Tibial artery (tissue), 4 donors: ENCODE measurements at places on chromosomes 1 and 21.

DNA sequence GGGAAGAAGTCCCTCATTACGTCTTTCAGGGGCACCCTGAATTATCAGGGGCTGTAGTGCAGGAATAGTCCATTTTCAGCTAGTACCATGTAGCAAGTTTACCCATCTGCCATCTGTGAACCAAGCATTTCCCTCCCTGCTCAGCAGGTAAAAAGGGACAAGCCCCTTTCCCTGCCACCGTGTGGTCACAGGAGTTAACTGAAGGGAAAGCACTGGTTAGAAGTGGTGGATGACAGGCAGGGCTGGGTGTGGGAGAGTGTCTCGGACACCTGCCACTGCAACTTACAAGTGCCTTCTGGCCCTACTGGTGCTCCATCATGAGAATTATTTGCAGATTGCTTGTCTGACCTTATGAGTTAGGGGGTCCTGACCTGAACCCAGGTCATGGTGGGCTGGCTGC, 32.0 kb upstream of the IGSF5 start:
- no peak for DNase-seq

DNA sequence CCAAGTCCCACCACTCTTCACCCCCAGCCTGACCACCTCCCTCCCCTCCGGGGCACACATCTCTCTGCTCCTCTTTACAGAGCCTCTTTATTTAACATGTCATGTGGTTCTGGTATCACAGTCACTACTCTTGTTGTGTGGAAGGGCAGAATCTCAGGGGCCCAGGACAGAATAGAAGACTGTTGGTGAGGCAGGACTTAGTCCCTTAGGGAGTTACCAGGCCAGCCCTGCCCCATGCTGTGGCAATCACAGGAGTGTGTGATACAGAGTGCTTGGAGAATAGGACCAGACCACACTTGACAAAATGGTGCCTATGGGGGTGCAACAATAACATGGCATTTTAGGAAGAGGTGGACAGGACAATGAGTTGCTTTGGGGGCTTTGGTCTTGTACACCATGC, 43.0 kb upstream of the CRNN start:
- DNase-seq = no peak

- no peak for DNase-seq
Measured at GRCh38 chr1:100736746-100737145, 17.2 kb downstream of the VCAM1 start.

- no peak for DNase-seq
Measured at GRCh38 chr1:228666686-228667623, 68.3 kb upstream of the RHOU start.

DNA sequence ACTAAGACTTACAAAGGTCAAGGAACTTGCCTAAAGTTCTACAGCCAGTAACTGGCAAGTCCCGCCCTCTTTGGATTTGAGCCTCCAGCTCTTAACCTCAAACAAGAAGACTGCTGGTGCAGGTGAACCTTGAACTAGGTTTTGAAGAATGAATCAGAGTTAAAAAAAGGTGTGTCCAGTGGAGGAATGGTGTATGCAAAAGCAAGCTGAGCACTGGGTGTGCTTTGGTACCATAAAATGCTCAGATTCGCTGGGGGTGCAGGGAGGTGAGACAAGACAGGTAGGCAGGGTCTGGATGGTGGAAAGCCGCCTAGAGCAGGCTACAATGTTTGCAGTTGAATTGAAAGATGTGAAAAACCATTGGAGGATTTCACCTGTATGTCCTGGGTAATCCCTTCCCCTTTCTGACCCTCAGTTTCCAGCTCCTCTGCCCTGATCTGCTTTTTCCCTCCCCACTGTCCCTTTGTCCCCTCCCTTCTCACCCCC, 39.8 kb downstream of the FOXD2 start:
- no peak for DNase-seq

DNA sequence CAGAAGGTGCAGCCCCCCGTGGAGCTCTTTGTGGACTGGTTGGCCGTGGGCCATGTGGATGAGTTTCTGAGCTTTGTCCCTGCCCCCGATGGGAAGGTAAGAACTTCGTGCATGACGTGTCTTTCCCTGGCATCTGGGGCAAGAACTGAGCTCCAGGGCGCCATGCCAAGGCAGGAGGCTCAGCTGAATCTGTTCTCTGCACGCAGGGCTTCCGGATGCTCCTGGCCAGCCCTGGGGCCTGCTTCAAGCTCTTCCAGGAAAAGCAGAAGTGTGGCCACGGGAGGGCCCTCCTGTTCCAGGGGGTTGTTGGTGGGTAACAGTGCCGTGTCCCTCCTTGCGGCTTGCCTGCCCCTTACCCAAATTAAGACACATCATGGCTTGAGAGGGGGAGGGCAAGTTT, 27.7 kb downstream of the PADI3 start:
- no peak for DNase-seq

GRCh38 chr1:7683521-7683920, 87.6 kb upstream of the VAMP3 start:
- no peak for DNase-seq

DNA sequence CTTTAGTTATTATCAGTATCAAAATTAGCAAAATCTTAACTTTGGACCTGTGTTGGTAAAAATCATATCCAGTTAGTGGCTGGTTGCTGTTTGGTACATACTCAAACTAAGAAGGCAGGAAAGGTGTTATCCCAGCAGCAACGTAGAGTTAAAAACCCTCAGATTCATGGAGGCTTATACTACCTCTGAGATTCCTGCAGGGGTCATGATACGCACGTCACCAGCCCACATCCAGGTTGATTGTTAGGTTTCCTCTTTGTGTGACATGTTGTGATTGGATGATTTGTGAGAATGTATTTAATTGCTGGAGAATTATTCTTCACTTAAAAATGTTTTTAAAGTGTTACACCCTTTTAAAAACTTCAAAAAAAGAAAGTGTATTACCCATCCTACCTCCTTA, 423.3 kb upstream of the ADGRL2 start:
- no peak for DNase-seq

- DNase-seq = no peak
Measured at GRCh38 chr1:203754455-203754864, 10.5 kb upstream of the LAX1 start.

- no peak for DNase-seq
Measured at GRCh38 chr1:79193211-79194079, 186.9 kb upstream of the ADGRL4 start.

DNA sequence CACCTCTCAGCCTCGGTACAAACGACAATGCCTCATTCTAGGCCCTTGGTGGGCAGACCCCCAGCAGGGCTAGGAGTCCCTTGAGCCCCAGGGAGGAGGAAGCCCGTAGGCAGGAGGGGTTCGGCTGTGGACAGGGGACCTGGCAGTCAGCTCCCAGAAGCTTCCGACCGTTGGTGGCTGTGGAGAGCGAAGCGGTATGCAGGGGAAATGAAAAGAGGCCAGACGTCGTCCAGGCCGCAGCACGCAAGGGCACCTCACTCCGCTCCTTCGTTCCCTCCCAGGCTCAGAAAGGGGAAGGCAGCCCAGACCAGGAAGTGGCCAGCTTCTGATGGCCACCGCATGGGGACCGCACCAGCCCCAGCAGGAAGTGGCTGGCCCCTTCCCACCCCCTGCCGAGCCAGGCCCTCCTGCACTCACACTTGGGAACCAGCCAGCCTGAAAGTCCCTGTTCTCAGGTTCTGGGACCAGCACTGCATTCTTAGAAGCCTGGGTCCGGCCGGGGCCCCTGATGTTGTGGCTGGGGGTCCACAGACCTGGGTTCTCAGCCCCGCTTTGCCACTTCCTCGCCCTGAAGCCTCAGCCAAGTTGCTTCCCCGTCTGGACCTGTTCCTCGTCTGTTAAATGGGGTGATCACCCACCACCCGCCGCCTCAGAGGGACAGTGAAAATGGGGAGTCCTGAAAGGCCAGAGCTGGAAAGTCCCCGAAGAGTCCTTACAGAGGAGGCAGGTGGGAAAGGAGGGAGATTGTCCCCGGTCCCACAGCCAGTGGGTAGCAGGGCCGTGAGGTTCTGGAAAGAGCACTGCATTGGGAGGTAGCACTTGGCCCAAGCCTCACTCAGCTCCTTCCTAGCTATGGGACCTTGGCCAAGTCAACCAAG, 104.0 kb upstream of the RUNX3 start:
- DNase-seq = peak; percentile 31

DNA sequence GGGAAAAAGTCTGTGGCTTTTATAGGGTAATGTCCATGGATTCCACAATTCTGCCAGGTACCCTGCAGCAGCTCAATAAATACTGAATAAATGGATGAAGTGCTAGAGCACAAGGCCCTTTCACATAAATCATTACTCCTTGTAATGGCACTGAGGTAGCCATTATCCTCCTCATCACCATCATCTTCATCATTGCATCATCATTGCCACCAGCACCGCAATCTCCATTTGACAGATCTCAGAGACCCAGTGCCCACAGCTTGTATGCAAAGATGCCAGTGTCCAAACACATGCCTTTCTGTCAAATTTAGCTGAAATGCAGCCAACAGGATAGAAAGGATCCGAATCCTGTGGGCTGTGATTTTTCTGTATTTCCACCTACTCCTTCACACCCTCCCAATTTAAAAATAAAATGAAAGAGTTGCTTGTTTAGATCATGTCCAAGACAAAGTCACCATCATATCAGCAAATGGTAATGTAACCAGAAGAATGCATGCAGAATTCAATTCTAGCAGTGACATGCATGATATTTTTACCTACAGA, 17.4 kb downstream of the DAB1 start:
- DNase-seq = no peak

GRCh38 chr21:36250423-36251075, 69.4 kb upstream of the MORC3 start:
- no peak for DNase-seq

DNA sequence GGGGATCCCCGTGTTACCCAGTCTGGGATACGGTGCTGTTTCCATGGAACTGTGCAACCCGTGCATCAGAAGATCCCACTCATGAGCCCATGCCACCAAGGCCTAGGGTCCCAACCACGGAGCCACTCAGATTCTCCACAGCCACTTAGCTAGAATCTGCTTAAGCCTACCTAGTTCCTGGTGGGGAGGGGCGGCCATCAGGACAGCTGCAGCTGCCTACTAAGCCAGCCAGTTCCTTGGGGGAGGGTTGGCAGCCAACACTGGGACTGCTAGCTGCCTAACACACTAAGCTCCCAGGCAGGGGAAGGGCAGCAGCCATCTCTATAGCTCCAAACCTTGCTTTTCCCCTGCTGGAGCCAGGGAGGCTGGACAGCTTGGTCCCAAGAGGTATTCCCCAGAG, 549.2 kb upstream of the BRINP3 start:
- no peak for DNase-seq
